ENCODE measurements at places on chromosomes 1 and 21.

DNA sequence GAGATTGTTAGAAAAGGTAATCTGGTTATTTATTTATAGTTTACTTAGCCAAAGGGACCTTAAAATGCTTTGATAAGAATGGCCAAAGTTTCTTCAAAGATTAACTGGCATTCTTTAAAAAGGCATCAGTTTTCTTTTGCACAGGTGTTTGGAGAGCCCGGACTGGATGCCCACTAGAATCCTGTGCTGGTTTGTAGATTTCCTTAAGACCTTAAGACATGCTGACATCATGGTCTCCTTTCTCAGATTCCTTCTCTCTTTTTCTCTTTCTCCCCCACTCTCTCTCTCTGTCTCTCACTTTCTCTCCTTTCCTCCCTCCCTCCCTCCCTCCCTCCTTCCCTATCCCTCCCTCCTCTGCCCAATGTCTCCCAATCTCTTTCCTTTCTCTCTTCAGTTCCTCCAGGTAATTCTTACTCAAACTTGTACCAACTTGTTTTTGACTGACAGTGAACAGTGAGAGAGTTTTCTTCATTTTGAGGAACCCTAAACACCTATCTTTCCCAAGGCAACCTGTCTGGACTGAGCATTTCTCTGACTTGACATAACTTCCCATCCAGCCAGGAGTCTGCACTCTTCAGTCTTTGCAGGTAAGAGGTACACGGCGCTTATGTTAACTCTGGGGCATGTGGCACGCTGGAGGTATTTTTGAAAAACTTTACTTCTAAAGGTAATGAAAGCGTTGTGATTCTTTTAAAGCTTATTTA, at the start of gene KCNJ15:
Gene KCNJ15, plus strand, starts transcription at position 393 of the 704 bp plus-strand sequence. CDS start 42,271 bp downstream, outside the sequence.
- DNase-seq: no peak

- DNase-seq: no peak
Measured at GRCh38 chr21:45763074-45763473, 119.5 kb downstream of the PCBP3 start.

DNA sequence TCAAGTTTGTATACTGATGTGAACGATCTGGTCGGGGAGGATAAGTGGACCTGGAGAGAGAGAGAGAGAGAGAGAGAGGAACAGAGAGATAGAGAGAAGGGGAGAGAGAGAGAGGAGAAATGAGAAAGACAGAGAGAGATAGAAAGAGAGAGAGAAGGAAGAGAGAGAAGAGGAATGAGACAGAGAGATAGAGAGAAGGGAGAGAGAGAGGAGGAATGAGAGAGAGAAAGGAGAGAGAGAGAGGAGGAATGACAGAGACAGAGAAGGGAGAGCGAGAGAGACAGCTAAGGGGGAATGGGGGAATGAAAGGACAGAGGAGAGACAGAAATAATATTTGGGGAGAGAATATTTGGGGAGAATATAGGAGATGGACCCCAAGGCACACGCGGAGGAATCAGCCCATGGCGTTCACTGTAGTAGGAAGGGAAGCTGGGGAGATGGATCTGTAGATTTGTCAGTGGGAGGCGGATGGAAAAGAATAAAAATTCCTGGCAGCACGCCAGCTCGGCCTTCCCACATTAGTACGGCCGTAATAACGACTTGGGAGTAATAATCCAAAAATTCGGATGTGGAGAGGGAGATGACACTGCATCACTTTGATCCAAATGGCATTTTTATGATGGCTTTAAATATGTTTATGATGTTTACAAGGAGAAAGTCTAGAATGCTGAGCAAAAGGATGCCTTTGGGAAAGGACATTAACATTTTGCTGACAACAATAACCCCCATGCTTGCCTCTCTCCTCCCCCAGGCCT, 159.8 kb upstream of the KCNJ6 start:
- no peak for DNase-seq

DNA sequence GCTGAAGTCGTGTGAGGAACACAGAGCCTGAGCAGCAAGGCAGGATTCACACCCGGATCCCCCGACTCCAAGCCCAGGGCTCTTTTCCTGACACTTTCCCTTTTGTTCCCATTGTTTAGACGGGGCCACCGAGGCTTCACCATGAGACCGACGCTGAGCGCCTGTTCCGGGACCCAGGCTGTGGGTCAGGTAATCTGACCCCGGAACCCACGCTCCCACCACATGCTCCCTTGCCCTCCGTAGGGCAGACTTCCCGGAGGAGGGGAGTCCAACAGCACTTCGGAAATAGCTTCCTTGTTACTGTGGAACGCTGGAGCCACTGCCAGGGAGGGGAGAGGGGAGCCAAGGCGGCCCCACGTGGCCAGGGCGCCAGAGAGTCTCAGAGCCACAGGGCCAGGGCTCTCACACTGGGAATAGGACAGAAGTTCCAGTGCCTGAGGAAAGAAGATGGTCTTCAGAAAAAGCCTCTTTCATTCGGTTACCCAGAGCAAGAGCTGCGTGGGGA, 18.4 kb downstream of the RUNX3 start:
- no peak for DNase-seq

- no peak for DNase-seq
Measured at GRCh38 chr1:208857465-208857864, 613.3 kb upstream of the PLXNA2 start.

DNA sequence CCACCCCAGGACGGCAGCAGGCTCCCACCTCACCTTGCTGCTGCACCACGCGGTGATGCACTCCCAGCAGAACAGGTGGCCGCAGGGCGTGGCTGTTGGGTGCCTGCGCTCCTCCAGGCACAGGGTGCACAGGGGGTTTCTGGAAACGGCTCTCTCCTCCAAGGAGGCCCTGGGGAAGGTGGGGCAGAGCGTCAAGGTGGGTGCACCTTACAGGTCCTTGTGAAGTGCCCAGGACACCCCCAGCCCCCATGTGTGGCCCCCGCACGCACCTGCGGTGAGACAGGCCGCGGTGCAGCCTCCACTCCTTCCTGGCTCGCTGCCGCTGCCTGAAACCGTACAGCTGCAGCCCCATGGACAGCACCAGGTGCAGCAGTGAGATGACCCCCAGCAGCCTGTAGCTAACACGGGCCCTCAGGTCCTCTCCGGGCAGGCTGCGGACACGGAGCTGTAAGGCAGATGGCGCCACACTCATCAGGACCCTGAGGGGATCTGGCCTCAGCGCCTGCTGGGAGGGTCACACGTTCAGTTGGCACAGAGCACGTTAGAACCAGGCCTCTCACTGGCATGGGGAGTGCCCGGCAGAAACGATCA, 5.8 kb downstream of the PEX10 start:
- DNase-seq: no peak

Measured in NCI-H345 (cell line).